Activated T-helper 2 cell treated with anti-CD3 and anti-CD28 coated beads, Interferon-gamma antibody, Interleukin-2, Interleukin-4, amounts not matched to agents 10 μg/mL and 5 μg/mL and 100 μg/mL, durations not matched to agents 14 hours and 24 hours and 36 hours (primary cell): ENCODE measurements at places on chromosomes 11 and 22. TPM values are rescaled to one million over a fixed set of nuclear protein-coding genes. Genes with fewer than 3 reads are reported as not detected.

HEPACAM gene
- not detected in 2 replicates for total RNA-seq

DNA sequence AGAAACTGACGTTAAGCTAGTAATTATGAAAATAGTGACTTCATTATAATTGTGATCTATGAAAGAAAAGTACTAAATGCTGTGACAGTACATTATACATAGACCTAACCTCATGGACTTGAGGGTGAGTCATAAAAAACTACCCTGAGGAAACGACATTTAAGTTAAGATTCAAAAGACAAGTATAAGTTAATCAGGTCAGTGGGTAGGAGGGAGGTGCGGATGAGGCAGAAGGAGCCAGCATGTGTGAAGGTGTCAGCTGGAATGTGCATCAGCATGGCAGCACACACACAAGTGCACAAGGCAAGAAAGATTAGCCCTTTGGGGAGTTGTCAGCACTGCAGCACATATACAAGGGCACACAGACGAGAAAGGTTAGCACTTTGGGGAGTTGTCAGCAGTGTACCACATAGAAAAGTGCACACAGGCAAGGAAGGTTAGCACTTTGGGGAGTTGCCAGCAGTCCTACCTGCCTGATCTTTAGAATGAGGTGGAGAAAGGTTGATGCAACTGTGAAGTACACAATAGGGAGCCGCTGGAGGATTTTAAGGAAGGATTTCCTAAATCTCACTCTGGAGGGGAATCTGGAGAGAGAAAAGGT lies 31.6 kb upstream of the CAVIN3 start:
- no peaks in the 10 kb centered on the region for H3K36me3 ChIP-seq
- peaks cover 33% of the 10 kb centered on the region for H3K4me1 ChIP-seq
- no peak overlapping the region for H3K4me3 ChIP-seq
- peaks cover 2% of the 10 kb centered on the region for H3K27me3 ChIP-seq
- H3K27ac ChIP-seq = peak overlapping the region; percentile 78

DNA sequence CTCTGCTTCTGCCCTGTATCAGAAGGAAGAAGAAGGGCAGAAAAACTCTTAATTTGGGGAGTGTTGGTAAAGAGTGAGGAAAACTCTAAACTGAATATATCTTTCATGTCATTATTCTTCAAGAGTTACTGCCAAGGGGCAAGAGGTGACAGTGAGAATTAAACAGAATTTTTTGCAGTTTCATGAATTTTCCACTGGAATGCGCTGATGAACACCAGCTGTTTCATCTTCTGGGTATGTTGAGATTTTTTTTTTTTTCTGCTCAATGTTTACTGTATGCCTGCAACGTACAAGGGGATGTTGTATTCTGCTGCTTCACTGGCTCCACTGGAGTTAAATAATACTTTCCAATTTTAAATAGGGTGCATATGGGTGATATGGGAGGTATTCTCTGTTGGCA lies 117.8 kb downstream of the FAM76B start:
- H3K36me3 ChIP-seq = peaks cover 15% of the 10 kb centered on the region
- peaks cover 32% of the 10 kb centered on the region for H3K4me1 ChIP-seq
- DNase-seq = no peak
- H3K4me3 ChIP-seq = no peak overlapping the region
- no peak overlapping the region for H3K27ac ChIP-seq

GRCh38 chr11:120564573-120565311 lies 53.2 kb downstream of the GRIK4 start:
- H3K27ac ChIP-seq = no peak overlapping the region
- H3K27me3 ChIP-seq = peaks cover 32% of the 10 kb centered on the region
- H3K4me3 ChIP-seq = no peak overlapping the region
- DNase-seq = no peak
- peaks cover 7% of the 10 kb centered on the region for H3K4me1 ChIP-seq

GRCh38 chr11:21069909-21070308 lies 400.5 kb downstream of the NELL1 start:
- no peaks in the 10 kb centered on the region for H3K36me3 ChIP-seq
- H3K27me3 ChIP-seq = no peaks in the 10 kb centered on the region
- no peak for DNase-seq
- H3K4me3 ChIP-seq = no peak overlapping the region
- H3K4me1 ChIP-seq = no peaks in the 10 kb centered on the region

- H3K36me3 ChIP-seq = no peaks in the 10 kb centered on the region
- no peak overlapping the region for H3K4me3 ChIP-seq
- no peaks in the 10 kb centered on the region for H3K4me1 ChIP-seq
- H3K27ac ChIP-seq = no peak overlapping the region
Observed at GRCh38 chr11:105456950-105457349, 152.9 kb upstream of the GRIA4 start.

GRCh38 chr11:40030867-40031266 lies 1428.6 kb downstream of the LRRC4C start:
- no peak for DNase-seq
- no peaks in the 10 kb centered on the region for H3K4me1 ChIP-seq
- H3K27me3 ChIP-seq = no peaks in the 10 kb centered on the region
- H3K4me3 ChIP-seq = no peak overlapping the region

PTGDR2 gene
- 0.28 and 0.32 TPM in 2 replicates for total RNA-seq

DNA sequence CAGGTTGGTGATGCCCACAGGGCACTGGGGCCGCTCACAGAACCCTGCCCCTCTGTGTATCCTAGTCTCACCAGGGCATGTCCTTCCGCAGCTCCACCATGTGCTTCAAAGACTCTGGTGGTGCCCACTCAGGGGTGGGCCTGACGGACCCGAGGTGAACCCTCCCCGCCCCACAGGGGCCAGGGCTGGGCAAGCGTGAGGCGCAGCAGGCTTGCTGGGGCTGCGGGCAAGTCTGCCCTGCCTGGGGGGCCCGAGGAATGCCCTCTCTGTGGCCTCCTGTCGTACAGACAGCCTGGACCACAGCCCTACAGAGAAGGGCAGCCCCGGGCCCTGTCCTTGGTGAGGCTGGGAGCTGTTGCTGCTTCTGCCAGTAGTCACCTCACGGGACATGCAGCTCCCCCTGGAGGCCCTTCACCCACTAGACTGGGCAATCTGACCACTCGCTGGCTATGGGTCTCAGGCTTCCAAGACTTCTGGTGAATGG lies 40.2 kb downstream of the TBX1 start:
- no peaks in the 10 kb centered on the region for H3K4me1 ChIP-seq
- H3K27ac ChIP-seq = no peak overlapping the region
- no peaks in the 10 kb centered on the region for H3K36me3 ChIP-seq

SLC22A9 gene
- not detected in 2 replicates for total RNA-seq

BTBD18 gene
- total RNA-seq = not detected in 2 replicates

IFITM10 gene
- 0.14 and 0.34 TPM in 2 replicates for total RNA-seq

SCN2B gene
- total RNA-seq = 0.02 TPM in 1 of 2 replicates, not detected in the other

DNA sequence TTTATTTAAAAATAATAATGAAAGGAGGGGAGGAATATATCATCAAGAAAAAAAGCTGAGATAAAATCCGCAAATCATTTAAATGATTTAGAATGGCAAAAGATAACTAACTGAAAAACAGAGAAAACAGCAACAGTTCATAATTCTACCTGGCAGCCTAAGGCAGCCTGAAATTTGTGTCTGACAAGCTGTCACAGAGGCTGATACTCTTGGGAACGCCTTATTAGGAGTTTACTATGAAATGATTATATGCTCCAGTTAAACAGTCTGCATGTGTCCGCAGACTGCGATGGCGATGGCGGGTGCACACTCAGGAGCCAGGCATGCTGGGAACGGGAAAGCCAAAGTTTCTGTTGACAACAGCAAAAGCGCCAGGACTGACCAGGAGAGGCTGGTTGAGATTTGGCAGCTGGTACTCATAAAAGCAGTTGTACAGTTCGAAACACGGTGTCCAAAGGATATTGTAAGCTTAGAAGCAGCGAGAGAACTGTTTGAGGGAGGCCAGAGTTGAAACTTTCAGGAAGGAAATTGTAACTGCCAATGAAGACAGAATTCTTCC lies 172.9 kb upstream of the MPPED2 start:
- no peak overlapping the region for H3K27ac ChIP-seq
- H3K36me3 ChIP-seq = no peaks in the 10 kb centered on the region
- DNase-seq = no peak
- no peaks in the 10 kb centered on the region for H3K4me1 ChIP-seq
- no peak overlapping the region for H3K4me3 ChIP-seq

DNA sequence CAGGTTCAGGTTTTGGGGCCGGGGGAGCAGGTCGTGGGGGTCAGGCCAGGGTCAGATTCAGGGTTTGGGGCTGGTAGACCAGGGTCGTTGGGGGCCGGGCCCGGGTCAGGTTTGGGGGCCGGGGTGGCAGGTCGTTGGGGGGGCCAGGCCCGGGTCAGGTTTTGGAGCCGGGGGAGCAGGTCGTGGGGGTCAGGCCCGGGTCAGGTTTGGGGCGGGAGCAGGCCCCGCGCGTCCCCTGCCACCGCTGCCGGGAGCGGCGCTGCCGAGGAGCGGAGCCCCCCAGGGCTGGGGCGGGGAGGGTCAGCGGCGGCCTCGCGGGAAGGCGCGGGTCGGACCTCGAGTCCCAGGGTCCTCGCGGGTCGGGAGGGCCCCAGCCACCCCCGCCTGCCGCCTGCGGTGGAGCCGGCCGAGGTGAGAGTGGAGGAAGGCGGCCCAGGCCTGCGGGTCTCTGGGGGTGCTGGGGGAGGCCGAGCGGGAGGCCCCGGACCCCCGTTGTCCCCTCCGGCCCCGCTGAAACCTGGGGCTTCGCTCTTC lies 535 bp downstream of the TRABD start:
- H3K27ac ChIP-seq = peak overlapping the region; percentile 91
- DNase-seq = no peak
- H3K4me1 ChIP-seq = peaks cover 18% of the 10 kb centered on the region
- H3K4me3 ChIP-seq = peak overlapping the region; percentile 92

GRCh38 chr11:28679795-28680468 lies 571.7 kb downstream of the METTL15 start:
- H3K4me1 ChIP-seq = no peaks in the 10 kb centered on the region
- H3K27ac ChIP-seq = no peak overlapping the region
- H3K4me3 ChIP-seq = no peak overlapping the region
- no peak for DNase-seq

GRCh38 chr22:34798605-34799004 lies 267.4 kb upstream of the ISX start:
- H3K4me1 ChIP-seq = no peaks in the 10 kb centered on the region
- no peak for DNase-seq
- H3K36me3 ChIP-seq = no peaks in the 10 kb centered on the region
- H3K27me3 ChIP-seq = no peaks in the 10 kb centered on the region

DNA sequence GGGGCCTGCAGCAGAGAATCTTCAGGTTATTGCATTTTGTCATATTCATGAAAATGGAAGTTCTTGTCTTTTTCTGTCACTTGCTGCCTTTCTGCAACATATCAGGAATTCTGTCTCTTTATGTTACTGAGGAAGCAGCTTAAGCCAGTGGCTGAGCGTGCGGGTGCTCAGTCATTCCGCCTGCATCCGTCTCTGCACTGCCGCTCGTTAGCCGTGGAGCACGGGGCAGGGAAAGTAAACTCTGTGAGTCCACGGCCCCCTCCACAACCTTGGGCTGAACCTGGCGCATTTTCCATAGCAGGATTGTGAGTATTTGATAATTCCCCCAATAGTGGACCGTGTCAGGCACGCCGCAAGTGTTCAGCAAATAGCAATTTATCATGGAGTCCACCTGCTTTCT lies 1007.7 kb downstream of the BRD1 start:
- no peak overlapping the region for H3K4me3 ChIP-seq
- no peaks in the 10 kb centered on the region for H3K27me3 ChIP-seq
- H3K27ac ChIP-seq = no peak overlapping the region
- no peak for DNase-seq

NLRP10 gene
- not detected in 2 replicates for total RNA-seq

DNA sequence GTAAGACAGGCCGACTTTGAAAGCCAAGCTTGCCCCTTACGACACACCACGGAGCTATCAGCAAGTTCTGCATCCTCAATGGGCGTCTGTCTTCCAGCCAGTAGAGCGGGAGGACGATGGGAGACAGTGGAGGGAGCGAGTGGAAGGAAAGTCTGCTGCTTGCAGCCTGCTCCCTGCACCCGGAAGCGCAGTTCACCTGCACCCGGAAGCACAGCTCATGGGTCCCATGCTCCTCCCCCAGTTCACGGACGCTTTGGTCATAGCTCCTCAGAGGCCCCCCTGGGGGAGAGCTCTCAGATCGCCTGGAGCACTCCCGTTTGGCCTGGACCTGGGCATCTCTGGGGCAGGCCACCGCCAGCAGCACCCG lies 51.3 kb downstream of the FBLN1 start:
- H3K4me1 ChIP-seq = peaks cover 2% of the 10 kb centered on the region
- no peaks in the 10 kb centered on the region for H3K27me3 ChIP-seq
- no peak overlapping the region for H3K27ac ChIP-seq
- H3K4me3 ChIP-seq = no peak overlapping the region
- DNase-seq = no peak

DNA sequence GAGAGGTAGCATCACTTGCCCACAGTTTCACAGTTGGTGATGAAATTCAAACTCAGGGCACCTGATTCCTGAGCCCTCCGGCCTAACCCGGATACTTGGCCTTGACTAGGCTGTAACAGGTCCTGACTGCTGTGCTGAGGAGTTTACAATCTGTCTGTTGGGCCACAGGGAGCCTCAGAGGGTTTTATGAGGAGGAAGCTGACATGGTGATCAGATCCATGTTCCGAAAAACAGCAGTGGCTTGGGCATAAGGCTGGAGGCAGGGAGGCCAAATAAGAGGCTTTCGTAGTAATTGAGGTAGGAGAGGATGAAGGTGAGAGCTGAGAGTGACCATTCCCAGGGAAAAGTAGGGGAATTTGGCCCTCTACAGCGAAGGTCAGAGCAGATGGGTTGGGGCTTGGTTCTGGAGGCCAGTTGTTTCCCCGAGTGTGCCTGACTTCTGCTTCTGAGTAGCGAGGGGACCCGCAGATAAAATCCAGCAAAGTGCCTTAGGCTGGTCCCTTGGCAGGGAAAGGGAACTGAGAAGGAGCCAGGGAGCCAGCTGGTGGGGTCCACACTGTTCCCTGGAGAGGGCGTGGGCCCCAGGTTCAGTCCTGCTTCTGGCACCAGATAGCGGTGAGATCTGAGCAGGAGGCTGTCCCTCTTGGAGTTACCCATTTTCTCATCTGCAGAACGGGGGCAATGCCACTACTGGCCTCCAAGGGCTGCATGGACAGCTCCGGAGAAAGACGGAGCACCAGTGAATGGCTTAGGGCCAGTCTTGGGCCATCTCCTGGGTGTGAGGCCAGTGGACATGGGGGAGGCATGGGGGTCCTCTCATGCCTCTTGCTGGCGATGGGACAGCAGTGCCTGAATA lies 6.5 kb downstream of the PRDM11 start:
- no peak for DNase-seq
- no peaks in the 10 kb centered on the region for H3K4me1 ChIP-seq
- peaks cover 9% of the 10 kb centered on the region for H3K27me3 ChIP-seq
- H3K36me3 ChIP-seq = no peaks in the 10 kb centered on the region

- peaks cover 11% of the 10 kb centered on the region for H3K4me1 ChIP-seq
- H3K27me3 ChIP-seq = peaks cover 16% of the 10 kb centered on the region
- no peak overlapping the region for H3K27ac ChIP-seq
- peaks cover 40% of the 10 kb centered on the region for H3K36me3 ChIP-seq
Observed at GRCh38 chr22:20953668-20954500, 13.2 kb upstream of the AIFM3 start.

MRGPRX3 gene
- total RNA-seq = not detected in 2 replicates
